Brain pericyte (primary cell): ENCODE measurements at places on chromosomes 3 and 15.
A peak's percentile ranks its signal among the peaks of the same experiment; 100 is the strongest.

DNA sequence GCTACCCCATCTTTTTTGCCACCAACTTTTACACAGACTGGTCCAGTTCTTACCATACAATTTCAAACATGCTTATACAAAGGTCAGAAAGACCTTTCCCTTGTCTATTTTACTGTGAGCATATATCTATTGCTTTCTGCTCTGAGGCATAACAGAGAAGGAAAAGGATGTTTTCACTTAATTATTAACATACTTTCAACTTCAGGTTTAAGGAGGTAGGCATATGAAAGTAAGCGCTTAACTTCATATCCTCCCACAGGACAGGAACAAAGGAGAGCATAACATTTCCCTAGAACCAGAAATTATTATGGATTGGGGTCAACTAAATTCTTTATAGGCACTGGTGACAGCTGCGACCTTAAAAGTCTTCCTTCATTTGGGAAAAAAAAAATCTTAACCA, 1.1 kb downstream of the MYEF2 start:
- no peak for DNase-seq

DNA sequence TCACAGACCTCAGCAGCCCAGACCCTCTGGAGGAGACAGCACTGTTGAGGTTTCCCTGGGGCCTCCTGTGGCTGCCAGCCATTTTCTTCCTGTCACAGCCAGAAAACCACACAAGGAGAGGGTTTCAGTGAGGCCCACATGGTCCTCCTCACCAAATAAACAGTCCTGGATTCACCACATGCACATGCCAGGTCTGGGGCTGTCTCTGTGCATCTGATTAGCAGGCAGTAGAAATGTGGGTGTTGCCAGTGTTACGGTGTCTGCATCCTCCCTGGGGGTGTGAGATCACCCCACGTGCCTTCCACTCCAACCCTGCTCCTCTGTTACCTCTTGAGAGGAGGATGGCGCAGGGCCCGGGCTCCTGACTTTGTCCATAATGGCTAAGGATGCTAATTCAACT, 140.4 kb downstream of the CHDH start:
- no peak for DNase-seq

DNA sequence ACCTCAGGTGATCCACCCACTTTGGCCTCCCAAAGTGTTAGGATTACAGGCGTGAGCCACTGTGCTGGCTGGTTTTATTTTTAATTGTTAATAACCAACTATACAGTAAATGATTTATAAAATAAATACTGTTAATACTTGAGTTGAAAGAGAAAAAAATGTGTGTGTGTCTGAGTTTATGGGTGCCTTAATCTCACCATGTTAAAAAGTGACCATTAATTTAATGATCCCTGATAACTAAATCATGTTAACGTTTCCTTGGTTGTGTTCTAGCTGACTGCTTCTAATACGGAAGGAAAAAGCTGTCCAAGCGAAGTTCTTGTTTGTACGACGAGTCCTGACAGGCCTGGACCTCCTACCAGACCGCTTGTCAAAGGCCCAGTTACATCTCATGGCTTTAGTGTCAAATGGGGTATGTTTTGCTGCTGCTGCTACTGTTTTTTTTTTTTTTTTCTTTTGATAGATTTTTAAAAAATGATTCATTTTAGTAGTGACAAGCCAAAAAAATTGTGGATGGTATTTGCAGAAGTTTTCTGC, 113.5 kb downstream of the GHSR start:
- no peak for DNase-seq

DNA sequence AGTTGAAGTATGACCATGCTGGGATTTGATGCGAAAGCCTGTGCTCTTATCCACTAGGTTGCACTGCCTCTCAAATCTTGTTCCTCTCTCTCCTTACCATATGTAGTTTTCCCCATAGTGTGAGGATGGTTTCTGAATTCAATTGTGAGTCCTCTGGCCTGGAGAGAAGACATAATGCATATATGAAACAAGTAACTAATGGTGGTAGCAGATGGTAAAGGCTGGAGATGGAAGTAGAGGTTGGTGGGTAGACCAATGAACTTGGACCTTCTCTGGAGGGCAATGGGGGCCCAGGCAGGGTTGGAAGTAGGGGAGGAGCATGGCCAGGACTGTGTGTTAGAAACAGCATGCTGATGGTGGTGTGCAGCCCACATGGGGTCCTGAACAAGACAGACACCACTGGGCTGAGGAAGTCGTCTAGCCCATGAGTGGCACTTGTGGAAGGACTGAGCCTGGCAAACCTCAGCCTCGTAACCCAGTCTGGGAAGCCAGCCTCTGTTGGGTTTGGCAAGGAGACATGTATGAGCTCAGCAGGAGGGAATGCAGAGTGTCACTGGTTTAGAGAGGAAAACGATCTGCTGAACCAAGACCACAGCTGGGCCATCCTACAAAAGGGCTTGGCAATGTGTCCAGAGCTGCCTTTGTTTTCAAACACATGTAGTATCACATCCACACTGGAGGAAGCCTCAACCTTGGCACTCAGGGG, 18.5 kb upstream of the LMCD1 start:
- peak; percentile 54 for DNase-seq

- DNase-seq: no peak
Observed at GRCh38 chr15:86555098-86555497, 475.4 kb downstream of the AGBL1 start.

DNA sequence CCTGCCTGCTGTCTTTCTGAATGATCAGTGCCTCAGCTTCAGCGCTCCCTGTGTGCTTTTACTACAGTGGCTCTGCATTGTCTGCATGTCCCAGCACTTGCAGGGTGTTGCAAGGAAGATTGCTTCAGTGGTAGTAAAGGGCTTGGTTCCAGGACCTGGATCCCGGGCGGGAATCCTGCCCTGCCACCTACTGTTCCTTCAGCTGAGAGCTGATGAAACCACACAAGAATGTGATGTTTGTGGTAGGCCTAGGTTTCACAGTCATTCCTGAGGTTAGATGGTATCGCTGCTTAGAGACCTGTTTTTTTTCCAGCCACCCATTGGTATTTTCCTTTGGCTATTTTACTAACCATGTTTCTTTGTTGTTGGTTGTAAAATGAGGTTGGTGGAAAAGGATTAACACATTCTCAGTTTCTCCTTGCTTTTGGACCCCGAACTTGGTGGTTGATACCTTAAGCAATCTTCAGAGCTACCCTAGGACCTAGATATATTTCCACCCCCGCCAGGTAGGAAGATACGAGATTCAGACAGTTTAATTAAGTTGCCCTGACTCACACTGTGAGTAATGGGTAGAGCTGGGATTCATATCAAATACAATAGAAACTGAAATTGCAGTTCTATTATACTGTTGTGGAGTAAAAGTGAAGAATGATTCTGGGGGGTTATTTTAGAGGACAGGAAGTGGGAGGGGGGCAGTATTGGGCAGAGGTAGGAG, 11.4 kb downstream of the GPR87 start:
- peak; percentile 74 for DNase-seq

DNA sequence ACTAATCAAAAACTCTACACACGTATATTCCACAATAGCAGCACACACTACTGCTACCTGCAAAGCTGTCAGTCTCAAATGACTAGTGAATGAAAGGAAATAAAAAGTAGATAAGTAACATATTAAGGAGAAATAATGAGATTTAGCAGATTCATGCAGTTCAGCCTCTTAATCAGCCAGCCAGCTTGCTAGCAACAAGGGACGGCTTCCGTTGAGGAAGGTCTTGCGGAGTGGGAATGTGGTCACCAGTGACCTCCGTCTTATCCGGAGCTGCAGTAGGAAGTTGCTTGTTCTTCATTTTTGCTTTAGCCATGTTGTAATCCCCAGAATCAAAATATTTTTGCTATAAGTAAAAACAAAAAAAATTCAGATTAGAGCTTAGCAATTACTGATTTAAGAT, 17.1 kb downstream of the ARPP19 start:
- DNase-seq: no peak

GRCh38 chr3:14256561-14257342, 78.1 kb downstream of the LSM3 start:
- DNase-seq: no peak

DNA sequence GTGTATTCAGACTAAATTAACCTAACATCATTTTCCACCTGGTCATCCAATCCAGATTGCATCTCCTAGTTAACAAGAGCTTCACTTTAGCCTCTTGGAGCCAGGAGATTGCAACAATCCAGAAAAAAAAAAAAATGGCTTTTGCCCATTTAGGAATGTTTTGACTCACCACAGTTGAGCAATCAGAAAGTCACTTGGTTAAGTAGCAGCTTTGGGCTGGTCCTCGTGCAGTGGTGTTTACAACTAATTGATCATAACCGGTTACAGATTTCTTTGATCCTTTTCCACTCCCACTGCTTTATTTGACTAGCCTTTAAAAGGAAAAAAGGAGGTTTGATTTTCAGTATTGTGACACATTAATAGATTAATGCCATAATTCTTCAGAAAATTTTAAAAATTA, 688.8 kb upstream of the CCDC54 start:
- DNase-seq: no peak

DNA sequence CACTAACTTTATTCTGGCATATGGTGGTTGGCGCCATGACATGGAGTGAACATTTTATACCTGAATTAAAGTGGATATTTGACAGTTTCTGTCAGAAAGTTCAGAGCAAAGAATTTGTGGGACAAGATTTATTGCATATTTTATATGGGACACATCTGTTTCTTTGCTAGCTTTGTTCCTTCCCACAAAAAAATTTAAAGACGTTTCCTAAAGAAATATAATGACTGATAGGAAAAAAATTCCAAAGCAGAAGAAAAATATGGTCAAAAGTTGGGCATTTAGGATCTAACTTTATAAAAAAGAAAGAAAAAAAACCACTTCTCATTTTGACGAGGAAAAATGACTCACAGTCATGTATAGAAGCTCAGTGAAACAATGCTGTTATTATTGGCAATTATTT, 101.6 kb downstream of the GREM1 start:
- no peak for DNase-seq
